Cerebellar nuclear complex (tissue), 1 donor: ENCODE measurements at places on chromosomes 5 and 9.

GRCh38 chr5:138339091-138339456, 1.0 kb downstream of the FAM53C start:
- no peak for DNase-seq

- DNase-seq: no peak
Observed at GRCh38 chr9:126704157-126704891, 90.6 kb downstream of the LMX1B start.

- DNase-seq: no peak
Observed at GRCh38 chr9:105069285-105069684, 141.3 kb upstream of the ABCA1 start.

DNA sequence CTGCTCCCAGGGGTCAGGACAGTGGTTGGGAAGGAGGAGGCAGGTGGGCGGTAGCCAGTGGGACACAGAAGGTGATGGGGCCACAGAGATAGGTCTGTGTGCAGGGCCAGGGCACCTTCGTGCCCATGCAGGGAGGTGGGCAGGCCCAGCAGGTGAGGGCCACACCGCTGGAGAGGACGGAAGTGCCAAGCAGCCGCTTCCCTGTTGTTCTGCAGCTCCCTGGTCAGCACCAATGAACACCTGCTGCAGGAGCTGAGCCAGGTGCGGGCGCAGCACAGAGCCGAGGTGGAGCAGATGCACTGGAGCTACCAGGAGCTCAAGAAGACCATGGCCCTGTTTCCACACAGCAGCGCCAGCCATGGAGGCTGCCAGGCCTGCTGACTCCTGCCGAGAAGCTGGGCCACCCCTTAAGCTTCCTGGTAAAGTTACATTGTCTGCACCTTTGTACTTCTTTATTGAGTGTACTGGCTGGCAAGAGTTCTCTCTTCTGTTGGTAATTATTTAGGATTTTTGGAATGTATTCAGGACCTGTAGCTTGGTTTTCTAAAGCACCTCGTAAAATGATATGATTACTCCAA, 40.3 kb downstream of the TPPP start:
- no peak for DNase-seq

- no peak for DNase-seq
Observed at GRCh38 chr5:90534922-90535321, 5.5 kb upstream of the LYSMD3 start.

DNA sequence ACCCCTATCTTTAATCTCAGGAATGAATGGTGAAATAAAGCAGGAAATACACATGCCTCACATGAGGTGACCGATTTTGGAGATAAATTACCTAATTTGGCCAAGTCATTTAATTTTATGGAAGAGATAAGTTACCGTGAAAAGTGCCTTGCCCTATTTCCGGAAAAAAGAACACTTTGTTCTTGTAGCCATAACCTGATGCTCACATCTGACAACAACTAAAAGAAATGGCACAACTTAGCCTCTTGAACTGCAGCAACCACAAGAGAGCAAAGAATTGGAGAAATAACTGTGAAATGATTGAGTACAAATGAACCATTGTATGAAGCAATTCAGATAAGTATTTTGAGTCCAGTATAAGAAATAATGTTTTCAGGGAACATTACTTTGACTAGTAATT, 628.1 kb upstream of the TYRP1 start:
- no peak for DNase-seq

- DNase-seq: no peak
Observed at GRCh38 chr5:180636403-180637075, 12.9 kb downstream of the FLT4 start.

GRCh38 chr9:84669288-84670137, at the start of gene NTRK2:
NTRK2 (plus strand) TSS chr9:84669729; CDS start chr9:84670749, 1,020 bp downstream.
- DNase-seq: no peak

DNA sequence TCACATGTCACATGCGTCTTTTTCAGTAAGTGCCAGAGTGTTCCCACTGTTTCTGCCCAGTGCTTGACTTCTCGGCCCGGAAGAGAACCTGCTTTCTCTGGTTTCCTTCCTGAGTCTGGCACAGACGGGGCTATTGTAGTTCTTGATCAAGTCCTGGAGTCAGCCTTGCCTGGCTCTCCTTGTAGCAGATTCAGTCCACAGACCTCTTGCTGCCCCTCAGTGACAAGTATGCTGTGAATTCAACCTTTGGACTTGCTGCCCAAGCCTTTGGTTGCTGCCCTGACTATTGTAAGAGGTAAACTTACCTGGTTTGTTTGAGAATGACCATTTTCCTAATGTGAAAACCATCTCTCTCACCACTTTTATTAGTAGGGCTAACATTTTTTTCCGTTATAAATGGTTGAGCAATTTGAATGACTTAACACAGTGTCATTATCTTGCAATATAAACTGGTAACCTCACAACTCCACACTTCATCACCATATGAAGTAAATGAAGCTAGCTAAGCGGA, 24.7 kb downstream of the ZBTB34 start:
- DNase-seq: no peak

DNA sequence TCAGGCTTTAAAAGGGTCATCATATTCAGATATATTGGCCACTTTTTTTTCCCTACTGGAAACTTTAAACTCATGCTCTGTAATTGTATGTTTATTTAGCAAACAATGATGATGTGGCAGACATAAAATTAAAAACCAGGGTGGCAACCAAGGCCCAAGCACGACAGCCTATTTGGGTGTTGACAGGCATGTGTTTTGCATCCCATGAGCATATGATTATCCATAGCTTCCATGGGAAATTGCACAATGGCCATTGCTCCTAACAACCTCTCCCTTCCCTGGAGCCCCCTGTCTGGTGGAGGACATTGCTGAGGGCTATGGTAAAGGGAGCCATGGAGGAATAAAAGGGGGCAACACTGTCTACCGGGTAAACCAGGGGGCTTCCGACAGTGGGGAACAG, 134.7 kb downstream of the GAS1 start:
- no peak for DNase-seq

DNA sequence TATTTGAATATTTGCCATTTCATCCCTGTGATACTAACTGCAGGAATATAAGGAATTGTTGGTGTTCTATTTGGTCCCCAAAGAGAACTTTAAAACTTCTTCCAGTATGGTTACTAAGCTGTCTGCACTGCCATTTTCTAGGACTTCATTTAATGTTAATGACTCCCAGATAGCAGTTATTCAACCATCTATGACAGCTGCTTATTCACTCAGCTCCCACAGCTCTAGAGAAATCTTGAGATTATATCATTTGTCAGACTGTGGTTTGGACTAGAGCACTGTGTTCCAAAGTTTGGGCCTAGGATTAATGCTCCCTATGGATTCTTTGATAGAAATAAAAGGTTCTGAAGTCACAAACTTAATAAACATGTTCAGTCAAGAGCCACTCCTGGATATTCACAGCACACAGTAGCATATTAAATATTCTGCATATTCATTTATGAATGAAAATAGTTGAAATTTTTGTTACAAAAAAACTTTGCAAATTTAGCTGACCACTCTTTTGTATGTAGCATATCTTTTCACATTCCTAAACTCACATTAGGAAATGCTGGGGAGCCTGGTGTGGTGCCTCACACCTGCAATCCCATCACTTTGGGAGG, 173.7 kb downstream of the NFIB start:
- DNase-seq: no peak

GRCh38 chr9:120750421-120750820, 36.2 kb upstream of the MEGF9 start:
- DNase-seq: no peak

GRCh38 chr9:87109231-87109631, 161.9 kb upstream of the GAS1 start:
- no peak for DNase-seq

DNA sequence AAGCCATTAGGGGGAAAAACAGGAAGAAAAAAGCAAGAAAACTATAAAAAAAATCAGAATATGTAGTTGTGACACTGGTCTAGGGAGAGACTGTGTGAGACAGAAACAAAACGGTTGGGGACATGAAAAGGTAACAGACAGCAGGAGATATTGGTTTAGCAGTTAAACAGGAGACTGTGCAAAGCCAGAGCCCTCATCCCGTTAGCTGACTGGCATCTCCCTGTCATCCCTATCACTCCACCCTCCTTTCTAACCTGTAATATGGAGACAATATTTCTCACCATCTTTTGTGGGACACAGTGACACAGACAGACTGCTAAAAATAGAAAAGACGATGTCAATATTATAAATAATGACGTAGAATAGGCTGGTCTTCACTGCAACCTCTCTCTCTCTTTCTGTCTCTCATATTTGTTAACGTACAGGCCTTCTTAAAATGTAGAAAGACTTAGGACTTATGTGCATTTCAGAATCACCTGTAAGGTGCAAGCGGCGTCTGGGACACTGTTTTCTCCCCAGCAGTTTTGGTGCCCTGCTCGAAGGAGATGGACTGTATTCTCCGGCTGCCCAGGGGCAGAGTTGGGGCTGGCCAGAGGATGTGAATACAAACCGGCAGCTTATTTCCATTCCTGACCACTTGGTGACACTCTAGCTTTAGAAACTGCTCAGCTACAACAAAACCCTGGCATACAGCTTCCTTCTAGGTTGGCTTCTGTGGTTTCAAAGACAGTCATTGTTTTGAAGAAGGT, 190.6 kb downstream of the MAT2B start:
- DNase-seq: no peak

DNA sequence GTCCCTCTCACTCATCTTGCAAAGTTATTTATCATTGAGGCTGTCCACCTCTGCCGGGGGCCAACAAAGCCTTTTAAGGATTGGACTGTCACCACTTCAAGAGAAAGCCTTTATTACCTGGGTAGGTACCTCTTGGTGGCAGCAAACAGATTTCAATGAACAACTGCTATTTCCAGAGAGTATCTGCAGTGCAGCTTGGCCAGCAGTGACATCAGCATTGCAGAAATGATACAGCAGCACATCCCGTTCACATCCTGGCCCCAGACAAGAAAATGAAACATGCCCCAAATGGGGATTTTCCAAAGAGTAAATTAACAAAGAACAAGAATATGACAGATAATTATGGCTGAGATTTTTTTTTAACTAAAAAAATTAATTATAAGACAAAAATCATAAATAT, 2.3 kb upstream of the SPATA6L start:
- DNase-seq: no peak

- no peak for DNase-seq
Observed at GRCh38 chr9:20693068-20693467, 9.0 kb downstream of the FOCAD start.

DNA sequence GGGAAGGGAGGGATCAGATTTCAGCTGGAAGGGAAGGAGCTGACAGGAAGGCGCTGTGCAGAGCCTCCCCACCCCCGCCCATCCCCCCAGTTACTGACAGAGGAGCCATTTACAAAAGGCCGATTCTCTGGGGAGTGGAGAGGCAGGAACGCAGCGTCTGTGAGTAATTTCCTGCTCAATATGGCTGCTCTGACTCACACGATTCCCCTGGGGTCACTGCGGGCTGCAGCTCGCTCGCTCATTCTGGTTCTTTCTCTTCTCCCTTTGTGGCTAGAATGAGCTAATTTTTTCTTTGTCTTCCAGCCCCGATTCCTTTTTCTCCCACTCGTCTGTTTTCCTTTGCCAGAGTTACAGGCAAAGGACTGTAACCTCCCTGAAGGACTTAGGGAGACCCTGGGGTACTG, 28.8 kb downstream of the PTPA start:
- DNase-seq: no peak

- no peak for DNase-seq
Observed at GRCh38 chr5:147887026-147887627, 8.6 kb downstream of the SCGB3A2 start.

DNA sequence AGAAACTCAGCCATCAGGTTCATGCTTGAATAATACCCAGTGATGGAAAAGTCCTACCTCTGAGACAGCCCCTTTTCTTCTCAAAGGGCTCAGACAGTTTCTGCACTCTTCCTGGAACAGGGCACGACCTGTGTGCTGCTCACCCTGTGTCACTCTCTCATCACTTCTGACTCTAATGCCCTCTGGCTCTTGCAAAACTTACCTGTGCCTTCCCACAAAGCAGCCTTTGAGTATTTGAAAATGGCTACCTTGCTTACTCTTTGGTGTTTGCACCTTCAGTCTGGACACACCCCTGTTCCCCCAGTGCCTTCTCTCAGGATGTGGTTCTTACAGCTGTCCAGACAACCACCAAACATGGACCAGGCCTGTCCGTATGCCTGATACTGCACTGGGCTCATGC, 171.4 kb downstream of the GRIA1 start:
- no peak for DNase-seq

DNA sequence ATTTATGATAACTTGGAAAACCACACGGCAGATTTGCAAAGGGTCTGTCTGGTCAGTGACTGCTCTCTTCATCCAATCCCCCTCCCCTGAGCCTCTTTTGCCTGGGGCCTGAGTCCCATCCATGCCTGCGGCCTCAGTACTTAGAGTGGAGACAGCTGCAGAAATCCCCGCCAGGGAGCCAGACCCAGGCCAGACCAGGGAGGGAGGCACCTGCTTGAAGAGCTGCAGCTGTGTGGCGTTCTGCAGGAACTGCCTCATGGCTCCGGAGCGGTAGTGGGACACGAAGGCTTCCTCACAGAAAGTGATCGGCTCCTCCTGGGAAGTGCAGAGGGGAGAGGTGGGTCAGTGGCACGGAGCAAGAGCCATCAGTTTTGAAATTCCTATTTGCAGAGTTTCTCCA, 101.6 kb downstream of the CRB2 start:
- no peak for DNase-seq

DNA sequence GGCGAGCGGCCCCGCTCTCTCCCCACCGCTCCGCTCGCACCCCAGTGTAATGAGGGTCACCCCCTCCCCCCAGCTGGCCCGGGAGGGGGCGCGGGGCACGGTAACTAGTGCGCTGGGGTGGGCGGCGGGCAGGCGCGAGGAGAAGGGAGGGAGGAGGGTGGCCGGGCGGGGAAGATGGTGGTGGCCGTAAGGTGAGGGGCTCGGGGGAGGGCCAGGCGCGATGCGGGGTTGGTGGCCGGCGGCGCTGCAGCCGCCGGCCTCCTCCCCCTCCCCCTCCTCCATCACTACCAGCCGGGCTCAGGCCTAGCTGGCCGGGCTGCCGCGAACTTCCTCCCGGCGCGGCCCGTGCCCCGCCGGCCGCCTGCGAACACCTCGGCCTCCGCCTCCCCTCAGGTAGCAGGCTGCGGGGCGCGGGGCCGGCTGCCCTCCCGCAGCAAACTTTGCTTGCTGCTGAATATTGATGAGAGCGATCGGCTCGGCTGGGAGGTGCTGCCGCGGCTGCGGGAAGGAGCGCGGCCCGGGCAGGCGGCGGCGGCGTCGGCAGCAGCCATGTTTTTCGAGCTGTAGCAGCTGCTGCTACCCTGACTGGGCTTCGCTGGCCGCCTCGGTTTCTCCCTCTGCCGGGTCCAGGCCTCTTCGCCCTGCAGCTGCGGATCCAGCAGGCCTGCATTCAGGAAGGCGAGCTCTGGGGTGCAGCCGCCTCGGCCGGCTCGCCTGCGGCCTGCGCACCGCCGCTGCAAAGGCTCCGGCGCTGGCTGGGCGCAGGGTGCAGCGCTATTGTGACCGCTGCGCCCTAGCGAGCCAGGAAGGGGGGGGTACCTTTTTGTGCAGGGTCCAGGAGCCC, 502 bp downstream of the NSD1 start:
- DNase-seq: no peak

DNA sequence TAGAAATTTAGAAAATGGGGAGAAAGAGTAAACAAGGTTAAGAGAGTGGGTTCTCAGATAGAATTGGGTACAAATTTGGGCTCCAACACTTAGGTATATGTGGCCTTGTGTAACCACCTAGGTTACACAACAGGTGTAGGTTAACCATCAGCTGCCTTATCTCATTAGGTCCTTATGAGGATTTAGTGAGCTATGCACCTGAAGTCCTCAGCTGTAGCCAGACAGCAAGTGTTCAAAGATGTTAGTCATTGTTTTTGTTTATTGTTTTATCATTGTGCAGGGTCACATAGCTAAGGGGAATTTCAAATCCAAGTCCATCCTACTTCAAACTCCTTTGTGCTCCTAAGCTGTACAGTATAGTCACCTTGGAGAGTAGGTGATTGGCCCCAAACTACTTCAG, 970 bp upstream of the TRIM32 start:
- no peak for DNase-seq
